ENCODE measurements at places on chromosomes 7 and 10. TPM values are rescaled to one million over a fixed set of nuclear protein-coding genes. Genes with fewer than 3 reads are reported as not detected.

GRCh38 chr10:120369856-120370276 is 87.2 kb upstream of the PLPP4 start:
- DNase-seq: no peak

GRCh38 chr10:132707121-132707775 is 78.7 kb downstream of the NKX6-2 start:
- peak; percentile 10 for DNase-seq

DNA sequence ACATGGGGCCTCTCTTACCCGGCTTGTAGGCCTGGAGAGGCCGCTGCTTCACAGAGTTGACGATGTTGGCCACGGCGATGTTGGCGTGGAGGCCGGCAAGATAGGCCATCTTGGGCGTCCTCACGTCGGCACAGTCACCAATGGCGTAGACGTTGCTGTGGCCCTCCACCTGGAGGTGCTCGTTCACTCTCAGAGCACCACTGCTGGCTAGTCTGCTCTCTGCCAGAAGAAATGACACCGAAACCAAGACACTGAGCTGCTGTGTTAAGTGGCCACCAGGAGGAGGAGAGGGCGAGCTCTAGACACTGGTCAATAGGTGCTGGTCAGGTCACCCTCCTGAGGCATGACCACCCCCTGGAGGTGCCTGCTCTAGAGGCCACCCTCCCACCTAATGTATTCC is 17.7 kb downstream of the AIFM2 start:
- no peak for DNase-seq

- DNase-seq: no peak
Observed at GRCh38 chr10:112585960-112586359, 138.9 kb downstream of the VTI1A start.

DNA sequence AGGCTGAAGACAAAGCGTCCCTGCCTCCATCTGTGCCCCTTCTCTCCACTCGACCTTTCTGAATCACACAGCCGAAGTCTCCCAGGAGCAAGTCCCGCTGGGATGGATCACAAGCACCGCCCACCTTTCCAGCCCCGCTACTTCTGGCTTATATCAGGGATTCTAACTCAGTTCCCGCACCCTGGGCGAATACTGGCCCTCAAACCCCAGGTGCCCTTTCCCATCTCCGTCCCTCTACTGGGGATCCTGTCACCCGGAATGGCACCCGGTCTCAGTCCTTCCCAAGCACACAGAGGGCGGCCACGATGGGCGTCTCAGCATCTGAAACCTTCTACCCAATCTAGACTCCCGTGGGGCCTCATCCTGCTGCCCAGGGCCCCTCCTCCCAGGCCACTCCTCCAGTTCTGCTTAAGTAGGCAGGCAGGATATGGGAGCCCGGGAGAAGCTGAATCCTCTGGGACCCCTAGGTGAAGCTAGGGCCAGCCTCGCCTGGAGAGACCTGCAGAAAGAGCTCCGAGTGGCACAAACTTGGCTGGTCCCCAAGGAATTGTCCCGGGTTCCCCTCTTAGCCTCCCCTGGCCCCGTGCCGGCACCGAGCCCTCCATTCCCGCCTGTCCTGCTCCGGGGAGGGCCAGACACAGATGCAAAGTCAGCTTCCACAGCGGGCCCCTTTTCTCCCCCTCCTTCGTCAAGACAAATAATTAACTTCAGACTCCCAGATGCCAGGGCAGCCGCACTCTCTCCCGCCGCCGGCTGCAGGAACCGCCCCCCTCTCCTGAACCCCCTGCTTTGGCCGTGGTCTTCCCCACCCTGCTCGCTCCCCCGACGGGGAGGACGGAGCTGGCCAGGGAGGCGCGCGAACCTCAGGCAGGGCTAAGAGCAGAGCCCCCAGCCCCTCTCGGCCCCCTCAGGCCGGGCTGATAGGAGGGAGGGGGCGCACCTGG is 612 bp downstream of the KCP start:
- DNase-seq: no peak

- DNase-seq: peak; percentile 67
Observed at GRCh38 chr10:69061305-69062161, 26.4 kb upstream of the SRGN start.

GRCh38 chr10:14416308-14416700 is 85.6 kb upstream of the FRMD4A start:
- no peak for DNase-seq

DNA sequence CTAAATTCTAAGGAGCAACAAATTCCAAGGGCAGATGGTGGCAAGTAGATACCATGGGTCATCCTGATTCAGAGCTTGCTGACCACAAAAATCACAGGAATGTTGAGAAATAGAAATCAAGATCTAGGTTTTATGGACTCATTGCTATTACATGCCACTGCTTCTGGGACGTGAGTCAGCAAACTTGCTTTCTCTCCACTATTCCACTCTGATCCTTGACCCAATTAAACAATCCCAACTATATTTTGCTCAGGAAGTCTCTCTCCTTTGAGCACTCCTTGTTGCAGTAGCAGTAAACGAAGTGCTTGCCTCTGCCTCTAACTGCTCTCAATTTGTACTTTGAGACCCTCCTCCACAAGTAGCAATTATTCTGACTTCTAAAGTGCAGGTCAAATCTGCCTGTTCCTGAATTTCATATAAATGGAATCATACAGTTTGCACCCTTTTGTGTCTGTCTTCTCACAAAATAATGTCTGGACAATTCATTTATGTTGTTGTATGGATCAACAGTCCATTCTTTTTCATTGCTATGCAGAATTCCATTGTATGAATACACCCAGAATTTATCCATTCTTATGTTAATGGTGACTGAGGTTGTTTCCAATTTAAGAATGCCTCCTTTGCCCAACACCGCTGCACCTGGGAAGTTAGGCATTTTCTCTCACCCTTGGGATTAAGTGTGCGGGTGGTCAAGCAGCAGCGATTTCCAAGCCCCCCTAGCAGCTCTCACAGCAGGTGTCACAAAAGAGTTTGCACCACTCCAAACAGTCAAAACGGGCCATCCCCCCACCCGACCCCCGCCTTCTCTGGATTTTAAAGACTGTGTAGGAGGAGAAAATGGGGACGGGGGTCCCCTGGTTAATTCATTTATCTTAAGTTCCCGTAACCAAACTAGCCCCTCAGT is 35.9 kb downstream of the ACSM6 start:
- peak; percentile 18 for DNase-seq

DNA sequence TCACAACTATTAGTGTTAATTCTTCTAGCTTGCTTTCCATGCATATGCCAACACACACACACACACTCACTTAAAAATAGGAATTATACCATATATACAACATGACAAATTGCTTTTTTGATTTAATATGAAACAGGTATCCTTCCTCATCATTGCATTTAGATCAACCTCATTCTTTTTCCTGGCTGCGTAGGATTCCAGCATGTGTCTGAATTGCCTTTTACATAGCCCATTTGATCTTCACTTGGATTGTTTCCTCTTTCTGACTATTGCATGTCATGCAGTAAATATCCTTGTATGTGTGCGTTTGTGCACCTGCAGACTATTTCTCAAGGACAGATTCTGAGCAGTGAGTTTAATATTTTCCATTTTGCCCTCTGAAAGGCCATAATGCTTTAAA is 28.2 kb downstream of the TACR2 start:
- DNase-seq: no peak

MCM10 gene
- 4.7 TPM for polyA plus RNA-seq

GRCh38 chr7:459584-460373 is 59.9 kb downstream of the PDGFA start:
- DNase-seq: no peak

DNA sequence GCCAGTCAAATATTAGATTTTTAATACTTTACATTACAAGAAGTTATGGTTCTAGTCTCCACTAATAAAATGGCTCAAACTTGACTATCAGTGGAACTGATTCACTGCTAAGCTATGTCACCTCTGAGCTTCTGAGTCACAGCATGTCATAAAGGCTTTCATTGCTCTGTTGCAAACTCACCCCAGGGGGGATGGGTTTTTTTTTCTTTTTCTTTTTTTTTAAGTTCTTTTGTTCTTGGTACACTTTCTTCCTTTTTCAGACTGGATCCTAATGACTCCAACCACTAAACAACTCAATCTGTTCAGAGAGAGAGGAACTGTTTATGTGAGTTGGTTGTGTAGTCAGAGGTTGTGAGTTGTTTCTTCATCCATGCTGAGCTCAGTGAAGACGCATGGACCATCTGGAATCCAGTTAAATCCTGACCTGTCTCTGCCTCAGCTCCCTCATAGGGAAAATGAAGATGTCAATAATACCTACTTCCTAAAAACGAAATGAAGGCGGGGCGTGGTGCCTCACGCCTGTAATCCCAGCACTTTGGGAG is 11.0 kb downstream of the MYOF start:
- peak; percentile 90 for DNase-seq

DNA sequence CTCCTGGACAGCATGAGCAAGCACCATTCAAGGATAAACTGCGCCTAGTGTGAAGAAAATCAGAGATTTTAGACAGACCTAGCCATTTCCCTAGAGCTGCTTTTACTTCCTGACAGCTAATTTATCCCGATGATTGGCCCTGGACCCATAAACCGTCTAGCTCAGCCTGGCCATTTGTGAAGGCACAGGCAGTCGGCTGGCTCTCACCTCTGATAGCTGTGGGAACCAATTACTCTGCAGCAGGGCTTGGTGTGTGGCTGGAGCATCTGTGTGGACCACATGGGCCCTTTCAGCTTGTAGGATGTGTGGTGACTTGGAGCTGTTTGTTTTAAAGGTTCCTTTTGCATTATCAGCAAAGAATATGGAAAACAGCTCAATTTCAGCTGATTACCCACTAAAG is 111.1 kb upstream of the NPY start:
- no peak for DNase-seq

DNA sequence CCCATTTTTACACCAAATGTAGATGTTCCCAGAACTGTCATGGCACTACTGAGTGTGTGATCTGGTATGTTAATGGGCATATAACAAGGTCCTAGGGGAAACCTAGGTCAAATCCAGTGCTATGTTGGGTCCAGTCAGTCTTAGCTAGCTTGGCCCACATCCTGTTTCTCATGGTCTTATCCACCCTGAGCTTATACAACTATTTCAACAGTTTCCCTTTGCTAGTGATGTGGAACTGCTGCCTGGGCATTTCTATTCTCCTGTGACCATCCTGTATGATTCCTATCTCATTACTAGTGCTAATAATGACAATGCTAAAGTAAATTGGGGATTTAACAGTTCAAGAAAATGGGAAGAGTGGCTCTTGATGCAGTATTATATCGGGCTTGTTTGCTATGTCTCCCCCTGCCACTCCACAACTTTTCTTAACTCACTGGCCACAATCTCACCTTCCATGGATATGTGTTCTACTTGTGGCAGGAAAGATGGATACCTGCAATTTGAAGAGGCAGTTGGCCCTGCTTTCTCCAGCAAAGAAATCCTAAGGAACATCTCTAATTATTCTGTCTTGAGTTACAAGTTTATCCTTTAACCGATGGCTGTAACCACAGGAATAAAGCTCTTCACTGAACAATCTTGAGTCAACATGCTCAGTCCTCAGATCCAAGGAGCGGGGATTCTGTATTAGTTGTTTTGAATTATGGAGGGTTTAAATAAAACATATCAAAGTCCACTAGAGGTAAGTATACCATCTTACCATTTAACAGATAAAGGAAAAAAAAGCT is 707.8 kb downstream of the XPNPEP1 start:
- no peak for DNase-seq

- DNase-seq: peak; percentile 56
Observed at GRCh38 chr7:25429731-25430130, 201.4 kb upstream of the NPVF start.

DNA sequence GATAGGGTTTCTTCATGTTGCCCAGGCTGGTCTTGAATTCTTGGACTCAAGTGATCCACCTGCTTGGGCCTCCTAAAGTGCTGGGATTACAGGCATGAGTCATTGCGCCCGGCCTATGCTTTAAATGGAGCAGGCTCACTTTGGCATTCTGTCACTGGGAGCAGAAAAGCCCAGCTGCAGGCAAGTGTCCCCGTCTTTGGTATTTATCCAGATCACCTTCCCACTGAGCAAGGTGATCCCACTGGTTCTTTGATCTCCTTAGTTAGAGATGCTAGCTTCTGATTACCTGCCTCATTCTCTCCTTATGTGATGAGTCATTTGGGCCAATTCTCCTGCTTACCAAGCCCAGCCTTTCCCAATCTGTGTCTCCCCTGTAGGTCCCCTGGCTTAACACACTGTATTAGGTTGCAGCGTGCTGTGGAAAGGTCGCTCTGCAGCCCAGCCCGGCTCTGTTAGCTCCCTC is 39.3 kb downstream of the SPDYE5 start:
- DNase-seq: no peak

Measured in large intestine (tissue), 12 donors.